ENCODE measurements at places on chromosomes 4 and X. TPM values are rescaled to one million over a fixed set of nuclear protein-coding genes. Genes with fewer than 3 reads are reported as not detected.

Gene SPANXC
- total RNA-seq = not detected

Gene HS6ST2
- total RNA-seq = 0.08 TPM

Gene TBX22
- not detected for total RNA-seq

Gene NCAPG
- 1.5 TPM for total RNA-seq

Gene SCRG1
- total RNA-seq = 0.35 TPM

Gene GAGE12J
- total RNA-seq = not detected

Gene TBC1D8B
- 12.1 TPM for total RNA-seq

Gene STATH
- not detected for total RNA-seq

Gene SYTL5
- 0.35 TPM for total RNA-seq

Gene FABP2
- total RNA-seq = not detected

Gene TMEM31
- total RNA-seq = not detected

Gene ZFP92
- total RNA-seq = under 0.01 TPM

Gene USP17L26
- not detected for total RNA-seq

Gene MAGEB2
- total RNA-seq = not detected

Gene COL25A1
- 0.15 TPM for total RNA-seq

Gene ZNF718
- total RNA-seq = 3.6 TPM

Gene CTAG1B
- not detected for total RNA-seq

Gene DCHS2
- not detected for total RNA-seq
